ENCODE measurements at places on chromosomes 7 and 10.

- DNase-seq, result no peak
Observed at GRCh38 chr7:29410996-29411395, 152.6 kb upstream of the PRR15 start.

DNA sequence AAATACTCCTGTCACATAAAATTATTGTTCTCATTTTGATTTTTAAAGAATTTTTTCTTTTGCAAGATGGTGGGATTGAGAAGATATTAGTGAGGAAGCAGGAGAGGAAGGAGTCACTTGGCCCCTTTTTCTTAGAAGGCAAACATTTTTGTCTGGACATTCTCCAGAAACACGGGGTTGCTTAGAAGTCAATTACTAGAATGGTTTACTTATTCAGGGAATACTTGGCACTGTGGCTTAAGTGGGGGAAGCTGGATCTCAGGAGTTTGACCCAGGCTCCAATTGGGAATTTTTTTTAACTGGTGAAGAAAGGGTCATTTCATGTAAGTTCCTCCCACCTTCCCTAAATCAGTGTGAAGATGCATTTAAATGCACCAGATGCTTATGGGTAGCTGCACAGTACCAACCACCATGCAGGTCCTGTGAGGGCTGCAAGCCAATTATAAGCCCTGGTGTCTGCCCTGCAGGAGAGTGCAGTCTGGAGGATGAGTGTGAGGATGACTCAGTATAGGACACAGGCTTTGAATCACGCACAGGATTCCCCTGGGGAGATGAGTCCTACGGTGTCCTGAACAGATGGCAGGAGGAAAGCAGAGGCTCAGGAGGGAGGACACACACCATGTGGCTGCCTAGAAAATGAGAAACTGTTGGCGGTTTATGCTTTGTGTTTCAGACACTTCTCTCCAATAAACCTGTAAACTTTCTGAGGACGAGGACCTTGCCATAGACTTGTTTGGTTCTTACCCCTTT is 299.1 kb downstream of the PLXNA4 start:
- no peak for DNase-seq

GRCh38 chr7:130182990-130183389 is 22.2 kb downstream of the TMEM209 start:
- no peak for DNase-seq

DNA sequence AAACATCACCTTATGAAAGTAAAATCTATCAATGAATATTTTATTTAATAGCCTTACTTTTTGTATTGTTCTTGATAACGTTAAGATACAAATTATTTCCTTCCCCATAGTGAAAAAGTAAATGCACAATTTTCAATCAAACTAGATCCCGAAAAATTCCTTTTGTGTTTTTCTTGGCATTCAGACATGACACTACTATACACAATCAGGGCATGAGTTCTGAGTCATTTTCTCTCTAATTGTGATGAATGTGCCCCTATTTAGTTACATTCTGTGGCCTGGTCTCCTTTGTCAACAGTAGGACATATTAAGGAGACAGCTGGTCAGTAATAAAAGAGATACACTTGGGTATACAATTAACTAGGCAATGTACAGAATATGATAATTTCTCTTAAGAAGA is 19.8 kb downstream of the COL1A2 start:
- no peak for DNase-seq

- DNase-seq, result no peak
Observed at GRCh38 chr7:82507365-82507975, 63.9 kb upstream of the CACNA2D1 start.

GRCh38 chr7:68362745-68363518 is 1235.3 kb upstream of the AUTS2 start:
- no peak for DNase-seq

GRCh38 chr7:96657347-96658021 is 52.2 kb downstream of the SEM1 start:
- no peak for DNase-seq

- no peak for DNase-seq
Observed at GRCh38 chr10:56258378-56258777, 102.7 kb downstream of the ZWINT start.

- DNase-seq, result no peak
Observed at GRCh38 chr7:129777195-129777844, 165.8 kb downstream of the NRF1 start.

- no peak for DNase-seq
Observed at GRCh38 chr10:43854007-43854406, 205.3 kb upstream of the ZNF32 start.

DNA sequence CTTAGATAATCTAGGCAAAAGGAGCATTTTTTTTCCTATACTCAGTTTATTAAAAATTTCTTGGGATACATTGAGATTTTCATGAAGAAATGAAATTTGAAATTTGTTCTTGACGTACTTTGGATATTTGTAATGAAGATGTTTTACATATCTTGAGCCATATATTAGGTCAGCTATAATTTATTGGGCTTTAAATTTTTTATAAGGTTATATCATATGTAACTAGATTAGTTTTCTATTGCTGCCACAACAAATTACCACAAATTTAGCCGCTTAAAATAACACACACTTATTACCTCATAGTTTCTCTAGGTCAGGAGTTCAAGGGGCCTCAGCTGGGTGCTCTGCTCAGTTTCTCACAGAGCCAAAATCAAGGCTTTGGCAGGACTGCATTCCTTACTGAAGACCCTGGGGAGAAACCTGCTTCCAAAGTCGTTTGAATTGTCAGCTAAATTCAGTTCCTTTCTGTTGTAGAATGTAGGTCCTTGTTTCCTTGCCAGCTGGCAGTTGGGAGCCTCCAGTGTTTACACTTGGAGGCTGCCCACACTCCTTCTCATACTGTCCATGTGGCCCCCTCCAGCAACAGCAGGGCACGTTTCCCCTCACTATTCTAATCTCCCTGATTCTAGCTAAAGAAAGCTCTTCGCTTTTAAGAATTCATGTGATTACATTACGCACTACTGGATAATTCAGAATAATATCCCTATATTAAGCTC is 42.6 kb upstream of the DNAH11 start:
- no peak for DNase-seq

GRCh38 chr10:92111336-92111939 is 179.4 kb downstream of the CPEB3 start:
- DNase-seq, result no peak

DNA sequence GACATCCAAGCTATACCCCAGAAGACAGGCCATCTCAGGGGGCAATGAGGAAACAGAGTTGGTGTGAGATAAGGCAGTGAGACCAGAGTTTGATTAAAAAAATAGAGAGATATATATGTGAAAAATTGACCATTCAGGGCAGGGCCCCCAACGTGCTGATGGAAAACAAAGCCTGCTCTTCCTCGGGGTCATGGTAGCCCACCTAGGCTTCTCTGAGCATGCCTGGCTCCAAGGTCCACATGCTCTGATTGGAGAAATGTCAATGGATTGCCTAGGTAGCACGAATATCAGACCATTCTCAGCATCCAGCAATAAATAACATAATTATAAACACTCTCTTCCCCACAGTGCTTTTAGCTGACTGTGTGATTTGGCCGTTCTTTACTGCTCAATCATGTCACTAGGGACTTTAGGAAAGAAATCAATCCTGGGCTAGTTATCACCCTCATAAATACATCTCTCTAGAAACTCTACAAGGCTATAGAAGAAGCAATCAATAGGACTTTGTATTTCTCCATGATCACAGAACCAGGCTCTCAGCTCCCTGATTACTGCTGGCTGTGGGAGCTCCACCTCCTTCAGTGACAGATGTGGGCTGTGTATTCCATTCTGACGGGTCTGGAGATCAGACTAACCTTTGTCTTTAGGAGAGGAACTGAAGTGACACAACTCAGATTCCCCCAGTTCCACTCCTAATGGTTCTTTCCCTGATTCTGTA is 766.4 kb downstream of the GRID1 start:
- no peak for DNase-seq

- DNase-seq, result no peak
Observed at GRCh38 chr7:42792841-42793240, 119.0 kb downstream of the C7orf25 start.
